ENCODE measurements at places on chromosomes 13 and 19. TPM values are rescaled to one million over a fixed set of nuclear protein-coding genes. Genes with fewer than 3 reads are reported as not detected.

Gene ZNF723
- total RNA-seq = not detected

Gene ZNF699
- total RNA-seq = 1.3 TPM

Gene GGACT
- 2.7 TPM for total RNA-seq

Gene FTL
- total RNA-seq = 18,257 TPM

Gene ITM2B
- 124 TPM for total RNA-seq

Gene GARIN5A
- 1.8 TPM for total RNA-seq
